Tibial artery (tissue), 4 donors: ENCODE measurements at places on chromosomes 4 and X.

- H3K27ac ChIP-seq = no peak overlapping the region
- no peak overlapping the region for H3K4me3 ChIP-seq
- H3K4me1 ChIP-seq = no peaks in the 10 kb centered on the region
- no peaks in the 10 kb centered on the region for H3K27me3 ChIP-seq
- no peak for DNase-seq
These were observed 13.1 kb upstream of the PARM1 start for GRCh38 chr4:74919783-74920182.

- H3K27ac ChIP-seq = no peak overlapping the region
- H3K36me3 ChIP-seq = no peaks in the 10 kb centered on the region
- H3K4me3 ChIP-seq = no peak overlapping the region
- H3K27me3 ChIP-seq = no peaks in the 10 kb centered on the region
These were observed 10.7 kb upstream of the FNIP2 start for GRCh38 chr4:158758142-158758541.

- H3K36me3 ChIP-seq = no peaks in the 10 kb centered on the region
- DNase-seq = no peak
- H3K4me3 ChIP-seq = no peak overlapping the region
These were observed 16.2 kb upstream of the SYTL4 start for GRCh38 chrX:100748108-100748507.

DNA sequence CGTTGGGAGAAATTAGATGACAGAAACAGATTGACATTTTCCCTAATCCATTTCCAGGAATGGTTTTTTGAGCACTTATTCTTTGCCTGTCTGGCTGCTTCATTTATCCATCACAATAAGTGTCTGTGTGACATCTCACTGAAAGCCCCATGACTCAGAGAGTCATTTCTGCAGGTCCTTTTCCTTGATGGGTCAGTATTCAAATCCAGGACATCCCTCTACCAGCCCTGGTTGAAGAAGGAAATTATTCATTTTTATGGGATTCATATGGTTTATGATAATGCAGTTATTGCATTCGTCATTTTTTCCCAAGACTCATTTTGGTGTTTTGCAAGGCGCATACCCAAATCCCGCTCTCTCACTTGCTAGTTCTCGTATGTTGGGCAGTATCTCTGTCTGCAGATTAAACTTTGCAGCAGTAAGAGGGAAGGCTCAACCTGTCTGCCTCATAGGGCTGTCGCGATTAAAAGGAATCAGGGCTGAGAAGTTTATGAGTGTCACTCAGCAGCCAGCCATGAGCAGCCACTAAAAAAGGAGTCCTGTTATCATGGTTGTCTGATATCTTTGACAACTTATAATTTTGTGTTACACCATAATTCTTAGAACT lies 44.0 kb downstream of the GYG2 start:
- no peaks in the 10 kb centered on the region for H3K27me3 ChIP-seq
- DNase-seq = no peak
- no peaks in the 10 kb centered on the region for H3K36me3 ChIP-seq
- H3K4me1 ChIP-seq = no peaks in the 10 kb centered on the region
- no peak overlapping the region for H3K27ac ChIP-seq

DNA sequence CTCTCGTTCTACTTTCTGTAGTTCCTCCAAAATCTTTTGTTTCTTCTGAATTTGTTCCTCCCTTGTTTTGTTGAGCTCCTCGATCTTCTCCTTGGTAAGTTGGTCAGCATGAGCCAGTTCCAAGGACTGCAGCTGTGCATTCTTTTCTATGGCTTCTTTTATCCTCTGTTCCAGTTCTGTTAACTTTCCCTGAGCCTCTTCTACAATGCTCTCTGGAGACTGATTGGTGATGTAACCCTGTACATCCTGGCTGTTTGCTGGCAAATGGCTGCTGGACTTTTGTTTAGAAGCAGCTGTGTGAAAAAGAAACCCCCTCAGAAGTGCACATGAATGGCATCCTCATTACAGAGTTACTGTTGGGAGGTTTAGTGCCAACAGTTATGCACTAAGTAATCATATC lies 70.5 kb upstream of the COX18 start:
- no peak overlapping the region for H3K27ac ChIP-seq
- peaks cover 29% of the 10 kb centered on the region for H3K36me3 ChIP-seq
- no peaks in the 10 kb centered on the region for H3K27me3 ChIP-seq
- no peak for DNase-seq
- no peak overlapping the region for H3K4me3 ChIP-seq
- no peaks in the 10 kb centered on the region for H3K4me1 ChIP-seq

GRCh38 chr4:35250761-35251160 lies 993.6 kb downstream of the ARAP2 start:
- no peaks in the 10 kb centered on the region for H3K36me3 ChIP-seq
- no peaks in the 10 kb centered on the region for H3K27me3 ChIP-seq
- H3K4me3 ChIP-seq = no peak overlapping the region
- no peaks in the 10 kb centered on the region for H3K4me1 ChIP-seq
- DNase-seq = no peak

- no peak overlapping the region for H3K27ac ChIP-seq
- no peak overlapping the region for H3K4me3 ChIP-seq
These were observed 1841.9 kb downstream of the STIM2 start for GRCh38 chr4:28702571-28702970.

- H3K36me3 ChIP-seq = no peaks in the 10 kb centered on the region
- no peak overlapping the region for H3K27ac ChIP-seq
- DNase-seq = no peak
These were observed 281.9 kb upstream of the HS3ST1 start for GRCh38 chr4:11710453-11711093.

DNA sequence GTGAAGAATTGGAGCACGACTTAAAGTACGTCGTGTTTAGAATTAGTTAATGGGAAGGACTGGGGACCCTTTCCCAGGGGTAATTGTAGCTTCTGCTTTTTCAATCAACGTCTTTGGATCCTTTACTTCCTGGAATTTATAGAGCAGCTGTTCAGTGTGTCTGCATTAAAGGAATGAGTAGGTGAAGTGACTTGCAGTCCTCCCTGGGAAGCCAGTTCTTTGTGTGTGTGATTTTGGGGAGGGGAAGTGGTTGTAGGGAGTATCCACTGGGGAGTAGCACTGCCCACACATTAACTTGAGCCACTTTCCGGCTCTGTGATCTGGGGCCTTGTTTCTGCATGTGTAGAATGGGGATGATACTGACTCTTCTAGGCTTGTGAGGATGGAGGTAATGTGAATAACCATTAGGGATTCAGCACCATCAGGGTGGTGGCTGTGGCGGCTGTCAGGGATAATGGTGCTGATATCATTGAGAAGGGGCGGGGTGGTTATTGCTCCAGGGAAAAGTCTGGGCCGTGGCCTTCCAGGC lies 54.7 kb downstream of the TMEM131L start:
- peaks cover 99% of the 10 kb centered on the region for H3K4me1 ChIP-seq
- DNase-seq = no peak
- no peaks in the 10 kb centered on the region for H3K27me3 ChIP-seq

- no peaks in the 10 kb centered on the region for H3K27me3 ChIP-seq
- peak overlapping the region; percentile 59 for H3K27ac ChIP-seq
- no peak overlapping the region for H3K4me3 ChIP-seq
These were observed 5.8 kb downstream of the SRPX2 start for GRCh38 chrX:100649550-100650356.

GRCh38 chr4:10371869-10372471 lies 85.3 kb downstream of the ZNF518B start:
- H3K4me1 ChIP-seq = no peaks in the 10 kb centered on the region
- no peak for DNase-seq
- H3K27me3 ChIP-seq = no peaks in the 10 kb centered on the region
- H3K4me3 ChIP-seq = no peak overlapping the region
- H3K27ac ChIP-seq = no peak overlapping the region

- no peak overlapping the region for H3K4me3 ChIP-seq
- H3K27ac ChIP-seq = no peak overlapping the region
These were observed 295.9 kb upstream of the NRK start for GRCh38 chrX:105526431-105526830.

GRCh38 chrX:96985046-96985445 lies 101.3 kb downstream of the RPA4 start:
- no peaks in the 10 kb centered on the region for H3K36me3 ChIP-seq
- no peak overlapping the region for H3K4me3 ChIP-seq
- no peaks in the 10 kb centered on the region for H3K4me1 ChIP-seq
- no peak overlapping the region for H3K27ac ChIP-seq
- no peaks in the 10 kb centered on the region for H3K27me3 ChIP-seq

GRCh38 chr4:114088481-114088880 lies 109.0 kb upstream of the ARSJ start:
- H3K4me3 ChIP-seq = no peak overlapping the region
- no peaks in the 10 kb centered on the region for H3K36me3 ChIP-seq
- H3K27ac ChIP-seq = no peak overlapping the region
- H3K4me1 ChIP-seq = no peaks in the 10 kb centered on the region
- DNase-seq = no peak

DNA sequence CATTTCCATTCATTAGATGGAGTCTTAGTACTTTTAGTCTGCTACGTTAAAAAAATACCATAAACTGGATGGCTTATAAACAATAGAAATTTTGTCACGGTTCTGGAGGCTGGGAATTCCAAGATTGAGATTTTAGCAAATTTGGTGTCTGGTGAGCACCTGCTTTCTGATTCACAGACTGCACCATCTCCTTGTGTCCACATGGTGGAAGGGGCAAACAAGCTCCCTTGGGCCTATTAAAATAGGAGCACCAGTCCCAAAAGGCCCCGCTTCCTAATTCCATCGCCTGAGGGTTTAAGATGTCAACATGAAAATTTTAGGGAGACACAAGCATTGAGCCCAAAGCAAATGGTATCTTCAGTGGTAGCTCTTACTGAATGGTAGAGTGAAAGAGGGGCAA lies 120.5 kb upstream of the MAP9 start:
- H3K36me3 ChIP-seq = no peaks in the 10 kb centered on the region
- no peak overlapping the region for H3K4me3 ChIP-seq
- H3K4me1 ChIP-seq = no peaks in the 10 kb centered on the region
- no peak for DNase-seq

- no peak for DNase-seq
- no peaks in the 10 kb centered on the region for H3K36me3 ChIP-seq
- H3K27me3 ChIP-seq = no peaks in the 10 kb centered on the region
- no peak overlapping the region for H3K4me3 ChIP-seq
These were observed 39.2 kb upstream of the PLS3 start for GRCh38 chrX:115521741-115522140.

DNA sequence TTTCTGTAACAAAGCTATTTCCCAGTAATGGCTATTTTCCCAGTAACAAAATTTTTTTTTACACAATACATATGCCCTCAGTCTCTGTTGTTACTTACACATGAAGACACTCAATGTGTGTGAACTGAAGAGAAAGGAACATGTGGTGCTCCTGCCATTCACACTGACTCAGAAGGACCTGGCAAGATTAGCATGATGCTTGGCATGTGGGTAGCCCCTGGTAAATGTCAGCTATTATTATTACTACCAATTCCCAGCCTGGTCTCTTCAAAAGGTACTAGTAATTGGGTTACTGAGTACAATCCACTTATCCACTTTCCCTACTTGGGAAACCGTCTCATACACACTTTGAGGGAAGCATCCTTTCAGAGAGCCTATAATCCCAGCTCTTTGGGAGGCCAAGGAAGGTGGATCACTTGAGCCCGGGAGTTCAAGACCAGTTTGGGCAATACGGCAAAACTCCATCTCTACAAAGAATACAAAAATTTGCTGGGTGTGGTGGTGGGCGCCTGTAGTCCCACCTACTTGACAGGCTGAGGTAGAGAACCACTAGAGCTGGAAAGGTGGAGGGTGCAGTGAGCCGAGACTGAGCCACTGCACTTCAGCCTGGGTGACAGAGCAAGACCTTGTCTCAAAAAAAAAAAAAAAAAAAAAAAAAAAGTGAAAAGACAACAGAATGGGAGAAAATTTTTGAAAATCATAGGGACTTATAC lies 14.6 kb downstream of the RBBP7 start:
- H3K4me1 ChIP-seq = no peaks in the 10 kb centered on the region
- H3K27me3 ChIP-seq = no peaks in the 10 kb centered on the region
- DNase-seq = no peak
- H3K27ac ChIP-seq = no peak overlapping the region

DNA sequence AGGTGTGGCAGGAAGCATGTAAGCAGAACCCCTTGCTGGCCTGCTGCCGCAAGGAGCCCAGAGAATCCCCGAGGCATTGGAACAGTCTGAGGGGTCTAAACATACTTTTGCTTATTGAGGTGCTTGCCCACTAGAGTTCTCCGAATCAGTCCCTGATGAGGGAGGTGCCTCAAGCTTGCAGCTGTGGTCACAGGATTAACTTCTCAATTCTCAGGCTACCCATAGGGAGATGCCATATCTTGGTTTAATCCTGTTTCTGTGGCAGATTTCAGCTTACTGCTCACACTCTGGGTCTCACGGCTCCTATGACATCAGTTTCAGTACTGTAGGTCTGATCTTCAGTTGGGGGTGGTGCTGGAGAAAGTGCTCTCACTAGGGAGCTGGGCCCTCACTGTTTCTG lies 39.9 kb downstream of the CCNG2 start:
- no peaks in the 10 kb centered on the region for H3K4me1 ChIP-seq
- H3K4me3 ChIP-seq = no peak overlapping the region
- DNase-seq = no peak
- H3K27ac ChIP-seq = no peak overlapping the region
- no peaks in the 10 kb centered on the region for H3K36me3 ChIP-seq

DNA sequence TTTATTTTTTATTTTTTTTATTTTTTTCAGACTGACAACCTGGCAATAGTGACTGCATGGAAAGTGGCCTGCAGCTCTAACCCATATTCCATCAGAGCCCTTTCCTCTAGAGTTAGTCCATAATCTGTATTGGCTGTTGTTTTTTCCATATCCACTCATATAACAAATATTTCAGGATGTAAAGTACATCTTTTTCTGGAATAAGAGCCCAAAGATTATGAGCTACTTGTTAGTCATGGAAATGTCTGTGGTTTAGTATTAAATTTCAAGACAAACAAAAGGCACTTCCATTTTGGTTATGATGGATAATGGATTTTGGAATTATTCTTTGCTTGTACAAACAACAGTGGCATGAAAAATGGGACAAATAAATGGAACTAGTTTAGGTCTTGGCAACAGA lies 296.0 kb upstream of the HS3ST1 start:
- H3K4me1 ChIP-seq = no peaks in the 10 kb centered on the region
- no peak for DNase-seq
- H3K4me3 ChIP-seq = no peak overlapping the region
- H3K27me3 ChIP-seq = no peaks in the 10 kb centered on the region
- H3K27ac ChIP-seq = no peak overlapping the region
- H3K36me3 ChIP-seq = no peaks in the 10 kb centered on the region

- no peaks in the 10 kb centered on the region for H3K36me3 ChIP-seq
- no peak overlapping the region for H3K4me3 ChIP-seq
- no peak overlapping the region for H3K27ac ChIP-seq
- no peaks in the 10 kb centered on the region for H3K4me1 ChIP-seq
- peak; percentile 36 for DNase-seq
These were observed 78.0 kb upstream of the DRD5 start for GRCh38 chr4:9703391-9703790.

- peaks cover 13% of the 10 kb centered on the region for H3K36me3 ChIP-seq
- no peak for DNase-seq
- H3K27me3 ChIP-seq = no peaks in the 10 kb centered on the region
- no peak overlapping the region for H3K4me3 ChIP-seq
These were observed 14.3 kb upstream of the FAM3A start for GRCh38 chrX:154530286-154530685.
